ENCODE measurements at places on chromosomes 3 and 15.
A peak's percentile ranks its signal among the peaks of the same experiment; 100 is the strongest.

GRCh38 chr15:88201207-88201606 is 55.3 kb downstream of the NTRK3 start:
- DNase-seq = no peak

GRCh38 chr3:123152687-123153086 is 49.1 kb upstream of the SEC22A start:
- no peak for DNase-seq

GRCh38 chr15:55863911-55864310 is 121.0 kb upstream of the PRTG start:
- no peak for DNase-seq

GRCh38 chr3:55426486-55426885 is 60.6 kb downstream of the WNT5A start:
- DNase-seq = no peak

DNA sequence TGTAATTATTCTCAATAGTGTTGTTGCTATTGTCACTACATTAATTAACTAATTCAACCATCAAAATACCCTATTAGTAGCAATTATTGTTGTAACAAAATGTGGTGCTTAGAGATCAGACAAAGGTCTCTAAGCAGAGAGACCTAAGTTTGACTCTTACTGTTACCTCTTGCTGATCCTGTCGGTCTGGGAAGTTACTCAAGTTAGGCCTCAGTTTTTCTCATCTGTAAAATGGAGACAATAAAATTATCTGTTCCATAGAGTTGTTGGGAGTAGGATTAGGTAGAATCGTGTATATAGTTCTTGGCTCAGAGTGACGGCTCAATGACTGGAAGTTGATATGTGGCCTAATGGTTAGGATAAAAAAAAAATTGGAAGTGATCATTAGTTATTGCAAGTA is 69.8 kb upstream of the ARL8B start:
- DNase-seq = no peak

DNA sequence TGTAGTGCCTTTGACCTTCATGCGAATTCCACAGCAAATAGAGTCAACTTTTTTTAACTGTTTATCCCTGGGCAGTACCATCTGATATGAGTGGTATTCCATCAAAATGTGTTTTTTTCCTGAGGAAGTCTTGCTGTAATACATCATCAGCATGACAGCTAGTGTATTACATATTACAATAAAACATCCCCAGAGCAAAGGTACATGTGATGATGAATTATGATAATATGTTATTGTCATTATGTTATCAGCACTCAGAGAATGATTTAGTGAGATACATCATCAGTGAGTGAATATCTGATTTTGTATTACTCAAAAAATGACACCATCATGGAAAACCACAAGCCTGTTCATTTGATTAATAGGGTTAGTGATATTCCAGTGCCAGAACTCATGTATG is 69.7 kb upstream of the ARL6 start:
- no peak for DNase-seq

DNA sequence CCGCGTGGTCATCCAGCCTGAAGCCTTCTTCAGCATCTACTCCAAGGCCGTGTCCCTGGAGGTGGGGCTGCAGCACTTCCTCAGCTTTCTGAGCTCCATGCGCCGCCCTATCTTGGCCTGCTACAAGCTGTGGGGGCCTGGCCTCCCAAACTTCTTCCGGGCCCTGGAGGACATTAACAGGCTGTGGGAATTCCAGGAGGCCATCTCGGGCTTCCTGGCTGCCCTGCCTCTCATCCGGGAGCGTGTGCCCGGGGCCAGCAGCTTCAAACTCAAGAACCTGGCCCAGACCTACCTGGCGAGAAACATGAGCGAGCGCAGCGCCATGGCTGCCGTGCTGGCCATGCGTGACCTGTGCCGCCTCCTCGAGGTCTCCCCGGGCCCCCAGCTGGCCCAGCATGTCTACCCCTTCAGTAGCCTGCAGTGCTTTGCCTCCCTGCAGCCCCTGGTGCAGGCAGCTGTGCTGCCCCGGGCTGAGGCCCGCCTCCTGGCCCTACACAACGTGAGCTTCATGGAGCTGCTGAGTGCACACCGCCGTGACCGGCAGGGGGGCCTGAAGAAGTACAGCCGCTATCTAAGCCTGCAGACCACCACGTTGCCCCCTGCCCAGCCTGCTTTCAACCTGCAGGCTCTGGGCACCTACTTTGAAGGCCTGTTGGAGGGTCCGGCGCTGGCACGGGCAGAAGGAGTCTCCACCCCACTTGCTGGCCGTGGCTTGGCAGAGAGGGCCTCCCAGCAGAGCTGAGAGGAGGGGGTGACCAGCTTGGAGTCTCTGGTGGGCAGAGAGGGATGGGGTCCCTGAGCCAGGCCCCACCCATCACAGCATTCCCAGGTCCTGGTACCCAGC is 37.9 kb downstream of the GOLGA6A start:
- DNase-seq = no peak

GRCh38 chr3:97504463-97504862 is 260.1 kb upstream of the ARL6 start:
- DNase-seq = no peak

DNA sequence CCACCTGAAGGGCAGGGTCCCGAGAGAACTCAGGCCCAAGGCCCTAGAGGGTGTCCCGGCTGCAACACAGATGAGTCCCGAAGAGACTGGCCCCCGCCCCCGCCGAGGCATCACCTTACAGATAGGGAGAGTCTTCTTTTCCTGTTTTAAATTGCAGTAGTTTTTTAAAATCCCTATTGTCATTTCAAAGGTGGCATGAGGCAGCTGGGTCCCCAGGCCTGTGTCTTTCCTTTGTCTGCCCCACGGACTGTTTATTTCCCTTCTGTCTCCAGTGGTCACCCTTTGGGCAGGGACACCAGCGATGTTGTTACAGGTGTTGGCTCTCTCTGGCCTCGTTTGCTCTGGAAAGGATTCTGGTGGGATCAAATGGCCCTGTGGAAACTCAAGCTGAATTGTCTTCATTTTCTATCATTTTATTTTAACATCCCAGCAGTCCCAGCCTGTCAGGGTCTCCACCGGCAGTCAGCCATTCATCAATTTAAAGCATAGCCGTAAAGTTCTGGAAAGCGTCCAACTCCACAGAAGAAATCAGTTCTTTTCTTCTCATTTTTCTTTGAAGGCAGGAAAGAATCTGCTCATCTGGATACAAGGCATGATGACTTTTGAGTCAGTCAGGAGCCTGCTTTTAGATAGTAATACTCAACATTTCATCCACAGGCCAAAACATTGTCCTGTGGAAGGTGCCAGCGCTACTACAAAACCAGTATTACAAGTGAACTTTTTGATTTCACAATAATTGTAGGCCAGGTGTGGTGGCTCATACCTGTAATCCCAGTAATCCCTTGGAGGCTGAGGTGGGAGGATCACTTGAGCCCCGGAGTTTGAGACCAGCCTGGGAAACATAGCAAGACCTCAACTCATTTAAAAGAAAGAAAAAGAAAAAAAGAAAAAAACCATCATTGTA is 96.2 kb downstream of the HES1 start:
- DNase-seq = peak; percentile 39

DNA sequence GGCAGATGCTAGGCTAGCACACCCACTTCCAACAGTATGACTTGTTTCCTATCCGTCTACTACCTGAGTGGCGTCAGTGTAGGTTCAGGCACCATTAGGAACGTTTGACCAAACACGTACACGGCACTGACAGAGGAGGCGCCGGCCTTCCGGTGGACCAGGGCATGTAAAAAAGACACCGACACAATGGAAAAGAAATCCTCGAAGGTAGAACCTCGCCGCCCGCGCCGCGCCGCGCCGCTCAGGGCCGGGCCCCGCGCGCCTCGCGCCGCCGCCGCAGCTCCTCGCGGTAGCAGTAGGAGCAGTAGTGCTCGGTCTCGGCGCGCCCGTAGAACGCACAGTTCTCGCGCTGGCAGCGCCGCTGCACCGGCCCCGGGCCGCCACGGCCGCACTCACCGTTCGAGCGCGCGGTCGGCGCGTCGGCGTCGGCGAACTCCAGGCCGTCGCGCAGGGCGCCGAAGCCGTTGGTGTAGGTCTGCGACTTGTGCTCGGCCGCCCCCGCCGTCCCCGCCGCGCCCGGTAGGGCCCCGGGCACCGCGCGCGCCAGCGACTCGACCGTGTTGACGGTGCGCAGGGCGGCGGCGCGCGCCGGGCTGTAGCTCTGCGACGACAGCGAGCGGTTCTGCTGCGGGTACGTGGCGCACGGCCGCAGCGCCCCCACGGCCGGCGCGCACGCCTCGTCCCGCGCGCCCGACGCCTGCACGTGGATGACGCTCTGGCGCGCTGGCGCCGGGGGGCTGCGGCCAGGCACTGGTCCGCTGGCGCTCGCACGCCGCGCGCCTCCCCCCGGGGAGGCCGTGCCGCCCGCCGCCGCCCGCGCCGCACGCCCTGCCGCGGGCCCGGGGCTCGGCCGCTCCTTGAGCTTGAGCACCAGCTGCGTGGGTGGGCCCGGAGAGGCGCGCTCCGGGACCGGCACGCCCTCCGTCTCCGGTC is 156.7 kb downstream of the KLF13 start:
- no peak for DNase-seq

DNA sequence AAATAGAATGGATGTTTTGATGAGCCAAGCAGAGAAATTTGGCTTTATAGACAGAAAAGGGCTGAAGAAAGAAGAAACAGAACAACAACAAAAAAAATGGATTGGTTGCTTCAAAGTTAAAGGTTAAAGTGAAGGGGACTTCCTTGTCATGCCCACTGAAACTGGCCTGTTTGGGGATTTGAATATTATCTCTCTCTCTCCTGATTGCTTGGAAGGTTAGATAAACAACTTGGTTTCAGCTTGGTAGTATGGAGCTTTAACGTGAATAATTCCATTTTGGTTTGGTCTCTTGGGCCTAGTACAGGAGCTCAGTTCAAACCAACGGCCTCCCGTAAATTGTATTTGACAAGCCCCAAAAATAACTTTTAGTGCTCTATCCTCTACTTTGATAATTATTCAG is 70.8 kb upstream of the MBNL1 start:
- no peak for DNase-seq

- DNase-seq = no peak
Measured at GRCh38 chr15:35713733-35714132, 167.8 kb upstream of the DPH6 start.

- no peak for DNase-seq
Measured at GRCh38 chr3:42906070-42906847, at the start of gene ZNF662. TSS of gene ZNF662 (plus strand) at chr3:42906142. CDS start at chr3:42908115, 1,973 bp downstream.

DNA sequence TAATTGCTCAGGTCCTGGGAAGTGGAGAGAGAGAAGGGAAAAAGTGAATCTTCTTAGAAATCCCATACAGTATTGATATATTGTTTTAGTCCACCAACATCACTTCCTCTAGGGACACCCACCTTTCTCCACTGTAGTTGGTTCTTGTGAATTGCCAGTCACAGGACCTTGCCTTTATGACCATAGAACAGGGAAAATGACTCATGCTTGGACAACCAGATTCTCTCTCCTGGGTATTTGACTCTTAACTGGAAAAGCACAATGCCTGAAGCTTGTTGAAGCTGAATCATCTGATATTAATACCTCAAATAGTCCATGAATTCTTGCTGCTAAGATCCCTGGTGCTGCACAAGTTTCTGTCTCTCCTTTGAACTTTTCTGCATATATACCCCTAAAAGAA is 32.5 kb upstream of the DCLK3 start:
- DNase-seq = no peak

GRCh38 chr15:69908590-69909420 is 188.9 kb downstream of the TLE3 start:
- DNase-seq = no peak

GRCh38 chr3:127820826-127821313 is 1.4 kb downstream of the MGLL start:
- peak; percentile 89 for DNase-seq

DNA sequence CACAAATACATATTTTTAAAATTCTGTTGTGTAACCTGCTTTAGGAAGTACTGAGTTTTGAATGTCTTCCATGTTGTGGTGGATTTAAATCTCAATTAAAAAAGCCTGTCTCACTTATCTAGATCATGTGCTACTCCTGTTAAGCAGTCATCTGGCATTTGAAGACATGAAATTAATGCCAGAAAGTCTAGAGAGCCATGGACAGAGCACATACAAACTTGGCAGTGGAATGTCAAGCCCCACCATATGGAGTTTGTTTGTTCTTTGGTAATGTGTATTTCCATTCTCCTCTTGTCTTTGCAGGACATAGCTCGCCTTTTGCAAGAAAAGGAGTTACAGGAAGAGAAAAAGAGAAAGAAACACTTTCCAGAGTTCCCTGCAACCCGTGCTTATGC is 39.3 kb upstream of the UTS2B start:
- no peak for DNase-seq

DNA sequence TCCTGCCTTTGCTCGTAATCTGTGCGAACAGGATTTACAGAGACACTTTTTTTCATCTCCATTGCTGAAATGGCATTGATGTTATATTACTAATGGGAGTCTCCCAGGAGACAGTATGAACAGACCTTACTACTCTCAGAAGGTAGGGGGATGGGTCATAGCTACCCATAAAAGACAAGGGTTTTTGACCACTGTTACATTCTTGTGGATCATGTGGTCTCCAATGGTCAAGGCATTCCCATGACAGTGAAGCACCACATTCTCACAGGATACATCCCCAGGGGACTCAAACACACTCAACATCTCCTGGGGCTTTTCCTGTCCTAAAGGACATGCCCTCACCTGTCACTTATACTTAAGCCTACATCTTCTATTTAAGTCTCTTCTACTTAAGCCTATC is 40.8 kb downstream of the MKRN3 start:
- no peak for DNase-seq

GRCh38 chr15:79015416-79015815 is 70.6 kb upstream of the CTSH start:
- DNase-seq = no peak

DNA sequence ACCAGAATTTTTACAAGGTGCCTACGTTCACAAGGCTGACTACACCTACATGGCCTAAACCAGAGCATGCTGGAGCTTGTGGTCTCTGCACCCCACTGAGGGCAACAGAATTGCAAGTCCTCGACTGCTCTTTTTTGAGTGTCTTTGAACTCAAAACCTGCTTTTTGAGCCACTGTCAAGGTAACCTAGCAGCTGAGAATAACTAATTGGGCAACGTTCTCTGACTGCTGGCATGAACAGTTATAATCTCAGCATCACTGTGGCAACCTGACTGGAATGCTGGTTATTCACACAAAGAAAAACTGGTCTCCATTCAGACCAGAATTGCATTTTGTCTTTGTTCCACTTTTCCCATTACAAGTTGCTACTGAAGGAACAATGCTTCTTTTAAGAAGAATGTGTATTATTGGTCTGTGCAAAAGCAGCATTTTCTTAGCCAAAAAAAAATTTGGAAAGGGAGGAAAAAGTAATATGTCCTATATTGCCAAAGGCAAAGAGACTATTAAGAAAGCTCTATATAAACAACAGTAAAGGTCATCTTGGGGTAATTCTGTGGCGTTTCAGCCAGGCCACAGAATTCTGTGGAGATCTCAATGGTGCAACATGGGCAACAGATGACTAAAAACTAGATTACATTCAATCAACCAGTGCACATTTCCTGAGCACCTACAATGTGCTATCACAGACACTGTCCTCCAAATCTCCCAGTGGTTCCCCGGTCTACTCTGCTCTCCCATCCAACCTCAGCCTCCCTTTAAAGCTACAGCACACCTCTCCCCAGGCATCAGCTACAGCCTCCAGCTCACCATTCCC is 76.8 kb downstream of the TNIK start:
- no peak for DNase-seq

GRCh38 chr3:12351145-12351544 is 62.3 kb downstream of the PPARG start:
- no peak for DNase-seq
